ENCODE measurements at places on chromosomes 1 and 21.

DNA sequence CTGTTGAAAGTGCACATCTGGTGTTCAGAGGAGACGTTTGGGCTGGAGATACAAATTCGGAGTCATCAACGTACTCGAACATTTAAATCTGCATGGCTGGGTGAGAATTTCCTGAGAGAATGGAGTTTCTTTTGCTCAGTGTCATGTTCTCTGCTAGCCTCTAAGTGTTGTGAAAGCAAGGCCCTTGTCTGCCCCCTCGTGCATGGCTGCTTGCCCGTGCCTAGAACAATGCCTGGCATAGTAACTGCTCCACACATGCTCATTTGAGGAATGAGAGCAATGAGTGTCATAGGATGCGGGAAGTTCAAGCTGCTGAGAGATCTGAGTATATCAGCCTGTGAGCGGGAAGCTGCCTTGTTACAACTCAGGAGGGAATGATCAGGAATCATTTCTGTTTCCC lies 171.1 kb upstream of the CSF3R start:
- DNase-seq, result peak; percentile 66

GRCh38 chr1:26772687-26773086 lies 15.1 kb upstream of the PIGV start:
- DNase-seq, result peak; percentile 15

DNA sequence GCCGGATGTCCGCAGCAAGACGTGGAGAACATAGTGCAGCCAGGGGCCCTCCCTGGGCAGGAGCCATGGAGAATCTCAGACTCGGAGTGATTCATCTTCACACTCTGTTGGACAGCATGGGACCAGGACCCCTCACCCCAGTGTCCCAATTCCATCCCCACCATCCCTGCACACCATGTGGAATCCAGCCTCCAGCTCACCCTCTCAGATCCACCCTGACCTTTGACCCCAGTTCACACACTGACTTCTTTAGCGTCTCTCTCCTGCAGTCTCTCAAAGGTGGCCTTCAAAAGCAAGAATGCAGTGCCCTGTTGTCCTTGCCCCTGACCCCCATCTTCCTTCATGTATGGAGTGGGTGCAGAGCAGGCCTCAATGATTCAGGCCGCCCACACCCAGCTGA lies 2.1 kb upstream of the TNNI1 start:
- no peak for DNase-seq

GRCh38 chr1:152630596-152630995 lies 7.7 kb upstream of the LCE3A start:
- DNase-seq, result no peak

DNA sequence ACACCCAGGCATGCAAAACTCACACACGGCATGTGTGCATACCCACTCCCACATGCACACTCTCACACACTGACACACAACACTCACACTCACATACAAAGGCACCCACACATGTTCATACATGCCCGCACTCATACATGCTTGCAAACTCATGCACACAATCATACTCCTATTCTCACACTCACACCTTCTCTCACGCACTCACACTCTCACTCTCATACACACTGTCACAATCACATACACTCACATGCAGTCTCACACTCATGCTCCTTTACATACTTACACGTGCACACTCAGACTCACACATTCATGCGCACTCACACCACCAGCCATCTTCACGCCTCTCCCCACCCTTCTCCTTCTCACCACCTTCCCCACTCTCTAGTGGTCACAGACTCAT lies 3.1 kb downstream of the SLC5A9 start:
- no peak for DNase-seq

DNA sequence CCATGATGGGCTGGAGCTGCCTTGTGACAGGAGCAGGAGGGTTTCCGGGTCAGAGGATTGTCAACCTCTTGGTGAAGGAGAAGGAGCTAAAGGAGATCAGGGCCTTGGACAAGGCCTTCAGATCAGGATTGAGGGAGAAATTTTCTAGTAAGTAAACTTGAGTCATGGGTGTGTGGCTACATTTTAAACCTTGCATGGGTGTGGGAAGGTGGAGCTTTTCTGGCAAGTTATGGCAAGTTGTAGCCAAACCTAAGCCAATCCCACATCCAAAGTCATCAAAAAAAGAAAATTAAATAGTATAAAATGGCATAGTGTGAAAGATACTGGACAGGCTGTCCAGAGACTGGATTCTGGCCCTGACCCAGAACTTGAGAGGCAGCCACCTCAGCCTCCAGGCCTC lies 39.8 kb upstream of the HSD3B1 start:
- no peak for DNase-seq

DNA sequence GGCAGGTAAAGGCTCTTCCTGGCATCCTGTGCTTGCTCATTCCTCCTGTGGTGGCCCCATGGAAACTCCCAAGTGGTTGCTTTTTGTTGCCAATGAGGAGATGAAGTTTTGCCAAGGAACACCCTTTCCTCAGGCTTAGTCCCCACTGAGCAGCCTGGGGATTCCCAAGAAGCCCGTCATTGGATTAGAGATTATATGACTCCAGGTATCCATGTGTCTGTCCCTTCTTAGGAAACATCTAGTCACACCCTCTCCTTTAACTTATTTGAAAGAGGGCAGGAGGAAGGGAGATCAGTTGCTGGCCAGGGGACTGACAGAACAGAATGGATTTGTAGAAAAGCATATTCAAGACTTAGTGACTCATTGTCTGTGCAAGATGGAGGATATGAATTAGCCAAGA lies 3.8 kb upstream of the LCE3A start:
- DNase-seq, result no peak
